ENCODE measurements at places on chromosomes 16 and 17. TPM values are rescaled to one million over a fixed set of nuclear protein-coding genes. Genes with fewer than 3 reads are reported as not detected.

GLG1 gene
- total RNA-seq, result 87.1 TPM

HOXB7 gene
- total RNA-seq, result 0.78 TPM

CLEC10A gene
- total RNA-seq, result not detected

SLC16A13 gene
- total RNA-seq, result 3.0 TPM

METTL16 gene
- 23.1 TPM for total RNA-seq

CLEC18B gene
- total RNA-seq, result 2.4 TPM

KIF18B gene
- under 0.01 TPM for total RNA-seq

RSKR gene
- total RNA-seq, result 9.0 TPM

PARD6A gene
- 0.57 TPM for total RNA-seq

CNTNAP4 gene
- total RNA-seq, result under 0.01 TPM

PLA2G10 gene
- 0.34 TPM for total RNA-seq

MAPT gene
- total RNA-seq, result under 0.01 TPM

RPRML gene
- total RNA-seq, result not detected

SDK2 gene
- total RNA-seq, result 4.4 TPM

TBC1D3 gene
- not detected for total RNA-seq

CCDC78 gene
- total RNA-seq, result 1.0 TPM

HEATR9 gene
- not detected for total RNA-seq

CMTM1 gene
- 0.34 TPM for total RNA-seq

TEX19 gene
- total RNA-seq, result not detected

UTS2R gene
- total RNA-seq, result not detected

SLC35G6 gene
- total RNA-seq, result not detected

ADGRG1 gene
- total RNA-seq, result 29.7 TPM

CCDC40 gene
- 0.68 TPM for total RNA-seq

MFSD6L gene
- total RNA-seq, result under 0.01 TPM

KRTAP1-1 gene
- total RNA-seq, result not detected

CCDC200 gene
- not detected for total RNA-seq

ADORA2B gene
- 36.6 TPM for total RNA-seq

SPATA32 gene
- total RNA-seq, result not detected

MIS12 gene
- 27.3 TPM for total RNA-seq

KRTAP2-2 gene
- total RNA-seq, result not detected

MGAT5B gene
- 0.07 TPM for total RNA-seq

KCNG4 gene
- not detected for total RNA-seq

ACSM5 gene
- total RNA-seq, result not detected

ACSM3 gene
- 1.4 TPM for total RNA-seq

PRDM7 gene
- total RNA-seq, result not detected

PSKH1 gene
- total RNA-seq, result 9.6 TPM

SEC14L1 gene
- 37.9 TPM for total RNA-seq

SCIMP gene
- total RNA-seq, result not detected

OTOP3 gene
- not detected for total RNA-seq

RAPGEFL1 gene
- total RNA-seq, result 26.3 TPM

IL17C gene
- not detected for total RNA-seq

PDE6G gene
- total RNA-seq, result 0.21 TPM

ZNF19 gene
- total RNA-seq, result 2.8 TPM

PRR35 gene
- total RNA-seq, result under 0.01 TPM
